ENCODE measurements at places on chromosomes 11 and 22.
A peak's percentile ranks its signal among the peaks of the same experiment; 100 is the strongest.

GRCh38 chr11:102836290-102836875 is 7.0 kb downstream of the MMP3 start:
- no peak for DNase-seq

- DNase-seq, result no peak
Observed at GRCh38 chr22:44838316-44839016, 86.1 kb downstream of the ARHGAP8 start.

GRCh38 chr11:77560605-77561004 is 29.1 kb upstream of the AQP11 start:
- no peak for DNase-seq

DNA sequence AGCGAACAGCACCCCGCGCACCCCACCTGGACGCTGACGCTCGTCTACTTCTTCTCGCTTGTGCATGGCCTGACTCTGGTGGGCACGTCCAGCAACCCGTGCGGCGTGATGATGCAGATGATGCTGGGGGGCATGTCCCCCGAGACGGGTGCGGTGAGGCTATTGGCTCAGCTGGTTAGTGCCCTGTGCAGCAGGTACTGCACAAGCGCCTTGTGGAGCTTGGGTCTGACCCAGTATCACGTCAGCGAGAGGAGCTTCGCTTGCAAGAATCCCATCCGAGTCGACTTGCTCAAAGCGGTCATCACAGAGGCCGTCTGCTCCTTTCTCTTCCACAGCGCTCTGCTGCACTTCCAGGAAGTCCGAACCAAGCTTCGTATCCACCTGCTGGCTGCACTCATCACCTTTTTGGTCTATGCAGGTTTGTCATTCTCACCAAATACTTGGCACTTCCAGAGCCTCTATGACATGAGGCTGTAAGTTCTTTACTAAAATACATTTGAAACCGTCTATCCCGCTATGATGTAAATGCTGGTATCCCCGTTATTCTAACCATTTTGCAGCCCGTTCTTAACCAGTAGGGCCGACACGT is 535 bp downstream of the AQP11 start:
- DNase-seq, result no peak

- peak; percentile 2 for DNase-seq
Observed at GRCh38 chr22:46148816-46149511, 1.4 kb upstream of the PPARA start.

DNA sequence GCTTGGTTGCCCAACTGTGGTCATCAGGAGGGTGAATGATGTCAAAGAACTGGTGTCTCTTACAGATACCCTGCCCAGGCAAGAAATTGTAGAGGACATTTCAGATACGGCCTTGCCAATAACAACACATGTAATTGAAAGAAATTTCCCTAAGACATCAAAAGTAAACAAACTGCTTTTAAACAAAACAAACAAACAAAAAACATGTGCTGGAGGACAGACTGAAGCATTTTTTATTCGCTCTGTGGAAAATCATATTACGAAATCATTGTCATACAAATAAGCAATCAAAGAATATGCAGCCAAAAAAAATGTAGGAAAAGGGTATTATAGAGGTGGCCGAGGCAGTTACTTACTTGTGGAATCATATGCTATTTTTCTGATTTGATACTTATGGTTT is 52.1 kb upstream of the MYEOV start:
- no peak for DNase-seq

All from stimulated activated CD4-positive, alpha-beta T cell treated with anti-CD3 and anti-CD28 coated beads, TNF-alpha, amount 100 ng/mL, for 4 hours (primary cell).